ENCODE measurements at places on chromosomes 1 and 21.

DNA sequence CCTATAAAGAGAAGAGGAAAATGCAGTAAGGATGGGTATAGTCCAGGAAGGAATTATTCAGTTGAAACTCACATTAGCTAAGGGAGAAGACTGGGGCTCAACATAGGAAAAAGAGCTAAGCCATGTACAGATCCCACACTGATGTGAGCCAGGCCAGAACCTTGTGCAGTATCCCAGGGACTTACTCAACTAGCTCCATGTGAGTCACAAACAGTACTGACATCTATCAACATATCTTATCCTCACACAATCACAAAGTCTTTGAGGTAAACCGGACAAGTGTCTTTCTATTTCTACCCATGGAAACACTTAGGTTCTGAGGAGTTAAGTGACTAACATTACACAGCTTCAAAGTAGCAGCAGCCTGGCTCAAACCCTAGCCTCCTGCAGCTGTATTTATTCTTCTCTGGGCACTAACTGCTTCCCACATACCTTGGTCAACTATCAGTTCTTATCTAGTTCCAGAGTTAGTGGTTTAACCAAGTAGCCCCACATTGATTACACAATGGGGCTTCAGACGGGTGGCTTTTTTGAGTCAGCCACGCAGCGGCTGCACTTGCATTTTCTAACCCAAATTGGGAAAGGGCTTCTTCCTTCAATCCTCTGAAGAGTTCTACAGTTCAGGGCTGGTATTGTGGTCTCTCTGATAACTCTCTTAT lies 9.5 kb downstream of the CD5L start:
- no peak for DNase-seq

GRCh38 chr1:79815115-79815514 lies 808.6 kb upstream of the ADGRL4 start:
- no peak for DNase-seq

- DNase-seq = no peak
These were observed 13.5 kb downstream of the TNFSF4 start for GRCh38 chr1:173193639-173194038.

DNA sequence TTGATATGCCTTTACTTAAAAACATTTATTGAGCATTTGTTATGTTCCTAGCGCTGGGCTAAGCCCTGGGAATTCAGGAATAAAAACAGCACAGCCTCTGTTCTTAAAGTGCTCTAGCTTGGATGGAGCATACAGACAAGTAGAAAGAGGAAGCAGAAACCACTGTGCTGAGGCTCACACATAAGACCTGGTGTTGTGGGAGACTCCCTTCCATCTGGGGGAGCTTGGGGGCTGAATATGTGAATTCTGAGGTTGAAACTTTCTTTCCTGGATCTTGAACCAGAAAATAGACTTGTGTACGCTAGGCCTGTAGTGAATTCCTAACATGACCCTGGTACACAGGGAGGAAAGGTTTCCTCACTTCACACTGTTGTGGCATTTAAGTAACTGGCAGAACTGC lies 209.9 kb downstream of the ZNF326 start:
- DNase-seq = no peak

DNA sequence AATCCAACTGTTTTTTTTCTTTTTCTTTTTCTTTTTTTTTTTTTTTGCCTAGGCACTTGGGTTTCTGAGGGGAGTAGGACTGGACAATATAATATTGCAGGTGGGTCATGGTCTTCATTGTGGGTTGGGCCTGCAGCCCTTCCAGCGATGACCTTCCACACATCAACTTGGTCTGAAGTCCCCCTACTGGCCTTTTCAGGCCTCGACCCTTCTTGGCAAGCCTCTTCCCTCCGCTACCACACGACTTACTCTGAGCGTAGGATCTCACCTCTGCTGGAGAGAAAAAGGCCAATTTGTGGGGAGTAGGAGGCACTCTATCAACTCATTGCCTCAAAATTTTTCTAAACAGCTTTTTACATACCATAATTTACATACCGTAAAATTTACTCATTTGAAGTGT lies 51.1 kb upstream of the GRIK3 start:
- DNase-seq = no peak

- no peak for DNase-seq
These were observed 242.4 kb upstream of the RAB4A start for GRCh38 chr1:229028544-229028943.

DNA sequence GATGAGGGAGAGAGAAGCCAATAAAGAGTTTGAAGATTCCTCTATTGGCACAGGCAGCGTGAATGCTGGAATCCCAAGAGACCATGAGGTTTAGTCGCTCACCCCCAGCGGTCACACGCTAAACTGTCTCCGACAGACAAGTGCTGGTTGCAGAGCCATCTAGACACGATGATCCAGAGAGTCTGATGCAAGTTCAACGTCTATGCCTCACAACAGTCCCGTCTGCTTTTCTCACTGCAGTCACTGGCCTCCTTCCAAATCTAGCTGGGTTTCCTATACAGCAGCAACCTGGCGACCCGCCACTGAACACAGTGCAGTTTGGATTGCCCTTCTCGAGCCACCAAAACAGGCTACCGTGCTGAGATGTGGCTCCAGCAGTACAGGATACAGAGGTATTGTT lies 98.6 kb upstream of the KRTAP19-8 start:
- DNase-seq = no peak

GRCh38 chr1:115677182-115677555 lies 35.4 kb downstream of the VANGL1 start:
- no peak for DNase-seq
